ENCODE measurements at places on chromosomes 1 and 21. TPM values are rescaled to one million over a fixed set of nuclear protein-coding genes. Genes with fewer than 3 reads are reported as not detected.

- no peak for DNase-seq
Observed at GRCh38 chr1:117695796-117696490, 90.1 kb downstream of the TENT5C start.

GRCh38 chr1:108512239-108513043 lies 47.5 kb upstream of the EEIG2 start:
- no peak for DNase-seq

- no peak for DNase-seq
Observed at GRCh38 chr1:46401154-46401913, 7.2 kb downstream of the FAAH start.

DNA sequence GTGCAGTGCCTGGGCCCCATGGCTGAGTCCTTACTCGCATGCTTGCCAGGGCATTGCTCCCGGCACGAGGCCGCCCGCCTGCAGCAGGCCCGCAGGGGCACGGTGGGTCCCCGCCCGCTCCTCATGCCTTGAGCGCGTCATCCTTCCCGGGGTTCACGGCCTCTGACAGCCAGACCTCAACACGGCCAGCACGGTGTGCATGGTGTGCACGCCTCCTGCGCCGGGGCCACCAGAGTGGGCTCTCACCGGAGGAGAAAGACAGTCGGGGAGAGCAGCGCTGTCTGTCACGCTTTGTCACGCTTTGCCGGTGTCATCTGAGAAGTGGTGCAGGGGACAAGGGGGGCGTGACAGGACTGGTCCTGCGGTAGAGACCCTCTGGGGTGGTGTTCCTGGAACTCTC lies 11.9 kb upstream of the COL18A1 start:
- DNase-seq = no peak

DNA sequence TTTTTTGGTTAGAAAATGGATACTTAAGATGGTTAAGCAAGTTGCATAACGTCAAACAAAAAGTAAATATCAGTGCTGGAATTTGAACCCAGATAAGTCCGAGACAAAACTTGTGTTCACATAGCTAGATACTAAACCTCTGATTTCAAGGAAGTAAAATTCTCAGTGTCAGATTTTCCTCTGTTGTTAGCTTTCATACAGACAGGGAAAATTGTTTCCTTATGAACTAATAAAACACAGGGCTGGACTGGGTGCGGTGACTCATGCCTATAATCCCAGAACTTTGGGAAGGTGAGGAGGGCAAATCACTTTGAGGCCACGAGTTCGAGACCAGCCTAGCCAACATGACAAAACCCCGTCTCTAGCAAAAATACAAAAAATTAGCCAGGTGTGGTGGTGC lies 51.3 kb downstream of the PCNX2 start:
- DNase-seq = no peak

- no peak for DNase-seq
Observed at GRCh38 chr1:39434797-39435395, 56.5 kb upstream of the BMP8A start.

GRCh38 chr1:54291276-54292001 lies 91.5 kb downstream of the MRPL37 start:
- no peak for DNase-seq

The NTNG1 gene
- total RNA-seq = 8.1 TPM

The KCNQ4 gene
- total RNA-seq = 1.3 TPM
